Breast epithelium (tissue), 4 donors: ENCODE measurements at places on chromosomes 12 and 14. TPM values are rescaled to one million over a fixed set of nuclear protein-coding genes. Genes with fewer than 3 reads are reported as not detected.
A peak's percentile ranks its signal among the peaks of the same experiment; 100 is the strongest.

- H3K4me3 ChIP-seq: no peak overlapping the region
- no peak for DNase-seq
- no peak overlapping the region for H3K27ac ChIP-seq
- no peaks in the 10 kb centered on the region for H3K27me3 ChIP-seq
These were observed 391.1 kb downstream of the LRIG3 start for GRCh38 chr12:58529114-58529665.

- no peak overlapping the region for H3K4me3 ChIP-seq
- H3K27ac ChIP-seq: no peak overlapping the region
- H3K4me1 ChIP-seq: no peaks in the 10 kb centered on the region
- no peak for DNase-seq
These were observed 125.2 kb downstream of the MGST1 start for GRCh38 chr12:16472631-16473030.

GRCh38 chr14:22807432-22808087 is 7.7 kb downstream of the SLC7A7 start:
- H3K4me1 ChIP-seq: no peaks in the 10 kb centered on the region
- no peaks in the 10 kb centered on the region for H3K36me3 ChIP-seq
- no peak overlapping the region for H3K4me3 ChIP-seq
- H3K27ac ChIP-seq: no peak overlapping the region
- no peaks in the 10 kb centered on the region for H3K27me3 ChIP-seq

COCH gene
- total RNA-seq: 3.5 TPM

DNA sequence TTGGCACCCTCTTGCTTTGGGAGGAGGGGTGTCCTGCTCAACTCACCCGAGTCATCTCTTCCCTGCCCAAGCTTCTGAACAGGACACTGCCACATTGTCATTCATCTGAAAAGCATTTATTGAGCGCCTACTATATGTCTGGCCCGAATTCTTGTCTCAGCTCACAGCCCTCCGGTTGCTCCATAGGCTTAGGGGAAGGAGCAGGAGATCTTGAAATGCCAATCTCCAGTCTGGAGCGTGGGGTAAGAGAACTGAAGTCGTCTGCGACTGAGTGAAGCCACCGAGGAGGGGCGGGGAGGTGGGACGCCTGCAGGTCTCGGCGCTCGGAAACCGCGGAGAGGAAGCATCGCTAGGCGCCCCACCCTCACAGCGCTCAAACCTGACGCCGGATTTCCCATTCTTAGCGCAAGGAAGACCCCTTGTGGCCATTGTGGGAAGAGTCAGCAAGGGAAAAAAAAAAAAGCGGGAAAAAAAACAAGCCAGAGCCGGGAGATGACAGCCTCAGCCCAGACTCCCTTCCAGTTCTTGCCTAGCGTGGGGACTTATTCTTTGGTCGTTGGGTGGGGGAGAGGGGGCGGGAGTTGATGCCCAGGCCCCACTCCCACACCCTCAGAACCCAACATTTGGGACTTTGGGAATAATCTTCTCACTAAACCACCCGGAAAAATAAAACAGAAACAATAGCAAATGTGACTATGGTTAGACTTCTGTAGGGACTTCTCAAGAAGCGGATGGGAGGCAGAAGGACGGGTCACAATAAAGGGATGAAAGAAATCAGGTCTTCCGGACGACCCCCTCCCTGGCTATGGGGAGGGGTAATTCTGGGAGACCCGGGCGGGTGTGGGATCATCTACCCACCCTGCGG is 28.2 kb upstream of the SMUG1 start:
- H3K36me3 ChIP-seq: no peaks in the 10 kb centered on the region
- DNase-seq: peak; percentile 52
- no peak overlapping the region for H3K27ac ChIP-seq
- no peaks in the 10 kb centered on the region for H3K4me1 ChIP-seq

DNA sequence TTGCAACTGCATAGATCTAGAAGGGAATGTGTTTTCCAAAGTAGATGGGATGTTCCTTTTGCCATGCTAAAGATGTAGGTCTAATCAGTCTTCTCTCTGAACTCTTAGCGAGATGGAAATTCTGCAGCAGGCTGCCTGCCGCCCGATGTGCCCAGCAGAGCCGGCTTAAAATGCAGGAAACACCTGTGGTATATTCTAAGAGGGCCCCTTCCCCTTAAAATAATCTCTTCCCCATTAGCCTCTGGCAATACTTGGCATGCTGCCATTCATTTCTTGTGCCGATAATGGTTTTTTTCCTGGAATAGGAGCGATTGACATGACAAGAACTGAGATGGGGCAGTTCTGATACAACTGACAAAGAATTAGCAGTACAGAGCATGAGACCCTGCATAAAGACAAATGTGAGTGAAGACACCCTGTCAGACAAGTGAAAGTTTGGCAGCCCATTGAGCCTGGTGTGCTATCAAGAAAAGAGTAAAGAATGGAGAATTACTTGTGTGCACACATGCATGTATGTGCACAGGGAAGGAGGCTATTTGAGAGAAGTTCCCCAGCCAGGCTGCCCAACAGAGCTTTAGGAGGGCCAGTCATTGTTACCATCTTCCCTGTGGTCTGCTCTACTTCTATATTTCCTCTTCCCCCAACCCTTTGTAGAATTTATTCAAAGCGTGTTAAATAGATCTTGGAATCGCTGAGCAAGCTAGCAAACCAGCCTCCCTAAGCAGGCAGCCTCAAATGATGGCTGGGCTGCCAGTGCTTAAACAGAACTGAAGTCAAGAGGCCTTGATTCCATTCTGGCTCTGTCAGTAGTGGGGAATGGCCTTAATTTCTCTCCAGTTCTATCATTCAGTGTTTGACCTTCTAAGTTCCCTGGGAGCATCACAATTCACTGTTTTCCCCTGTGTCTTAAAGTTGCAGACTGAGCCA is 29.6 kb upstream of the NTF3 start:
- H3K27ac ChIP-seq: no peak overlapping the region
- H3K4me1 ChIP-seq: no peaks in the 10 kb centered on the region
- H3K4me3 ChIP-seq: no peak overlapping the region
- no peaks in the 10 kb centered on the region for H3K36me3 ChIP-seq
